ENCODE measurements at places on chromosomes 7 and 10.

- no peak for DNase-seq
These were observed 258.0 kb upstream of the SEMA3A start for GRCh38 chr7:84452618-84453017.

DNA sequence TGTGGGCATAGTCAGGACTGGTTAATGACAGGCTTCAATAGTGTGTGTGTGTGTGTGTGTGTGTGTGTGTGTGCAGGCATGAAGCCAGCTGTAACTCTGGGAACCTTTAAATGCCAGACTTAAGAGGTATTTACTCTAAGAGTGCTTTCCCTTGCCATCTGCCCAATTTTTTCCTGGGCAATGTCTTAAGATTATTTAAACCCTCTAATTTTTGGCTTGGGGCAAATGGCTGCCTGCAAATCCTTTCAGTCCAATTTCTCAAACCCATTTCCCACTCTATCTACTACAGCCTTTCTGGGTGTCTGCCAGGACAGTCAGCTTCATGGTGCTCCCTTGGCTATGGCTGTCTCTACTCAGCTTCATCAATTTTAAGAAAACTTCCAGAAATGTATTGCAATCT is 62.6 kb upstream of the C1GALT1 start:
- no peak for DNase-seq

GRCh38 chr7:40584667-40585433 is 450.0 kb downstream of the SUGCT start:
- no peak for DNase-seq

DNA sequence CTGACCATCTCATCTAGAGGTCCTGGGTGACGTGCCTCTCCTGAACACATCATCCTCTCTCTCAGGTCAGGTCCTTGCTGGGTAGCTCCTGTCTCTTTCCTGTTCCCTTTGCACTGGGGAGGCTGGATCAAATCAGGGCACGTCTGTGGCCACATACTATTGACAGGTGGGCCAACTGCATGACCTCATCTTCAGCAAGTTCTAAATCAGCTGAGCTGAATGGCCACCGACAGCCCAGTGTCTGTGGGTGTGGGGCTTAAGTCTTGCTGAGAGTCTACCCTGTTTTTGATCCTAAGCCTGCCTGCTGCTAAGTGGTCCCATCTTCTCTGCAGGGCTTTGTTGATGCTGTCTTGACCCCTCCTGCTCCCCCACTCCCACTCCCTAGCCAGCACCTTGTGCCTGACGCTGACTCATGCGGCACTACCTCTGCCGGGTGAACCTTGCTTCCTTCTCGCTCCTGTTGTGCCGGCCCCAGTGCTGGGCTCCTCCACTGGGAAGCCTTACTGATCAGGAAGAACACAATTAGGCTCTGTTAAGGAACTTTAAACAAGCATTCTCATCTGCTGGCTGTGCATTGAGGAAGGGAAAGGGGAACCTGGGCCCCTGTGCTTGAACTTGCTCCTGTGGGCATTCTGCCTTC is 440.4 kb downstream of the PLXNA4 start:
- DNase-seq, result no peak

- no peak for DNase-seq
These were observed 77.8 kb upstream of the PTN start for GRCh38 chr7:137421366-137421765.

DNA sequence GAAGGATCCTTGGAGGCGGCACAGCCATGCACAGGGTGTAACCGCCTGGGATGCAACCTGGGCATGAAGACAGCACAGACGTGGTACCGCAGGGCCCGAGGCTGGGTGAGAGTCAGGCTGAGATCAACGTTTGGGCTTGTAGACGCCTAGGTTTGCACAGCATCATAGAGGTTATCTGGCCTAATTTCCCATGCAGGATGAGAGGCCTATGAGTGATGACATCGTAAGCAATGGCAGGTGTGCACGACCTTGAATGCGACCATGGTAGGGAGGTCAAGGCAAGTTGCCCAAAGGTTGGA is 7.5 kb downstream of the CALML3 start:
- DNase-seq, result no peak

- DNase-seq, result no peak
These were observed 49.7 kb downstream of the CDK14 start for GRCh38 chr7:90645784-90646183.

DNA sequence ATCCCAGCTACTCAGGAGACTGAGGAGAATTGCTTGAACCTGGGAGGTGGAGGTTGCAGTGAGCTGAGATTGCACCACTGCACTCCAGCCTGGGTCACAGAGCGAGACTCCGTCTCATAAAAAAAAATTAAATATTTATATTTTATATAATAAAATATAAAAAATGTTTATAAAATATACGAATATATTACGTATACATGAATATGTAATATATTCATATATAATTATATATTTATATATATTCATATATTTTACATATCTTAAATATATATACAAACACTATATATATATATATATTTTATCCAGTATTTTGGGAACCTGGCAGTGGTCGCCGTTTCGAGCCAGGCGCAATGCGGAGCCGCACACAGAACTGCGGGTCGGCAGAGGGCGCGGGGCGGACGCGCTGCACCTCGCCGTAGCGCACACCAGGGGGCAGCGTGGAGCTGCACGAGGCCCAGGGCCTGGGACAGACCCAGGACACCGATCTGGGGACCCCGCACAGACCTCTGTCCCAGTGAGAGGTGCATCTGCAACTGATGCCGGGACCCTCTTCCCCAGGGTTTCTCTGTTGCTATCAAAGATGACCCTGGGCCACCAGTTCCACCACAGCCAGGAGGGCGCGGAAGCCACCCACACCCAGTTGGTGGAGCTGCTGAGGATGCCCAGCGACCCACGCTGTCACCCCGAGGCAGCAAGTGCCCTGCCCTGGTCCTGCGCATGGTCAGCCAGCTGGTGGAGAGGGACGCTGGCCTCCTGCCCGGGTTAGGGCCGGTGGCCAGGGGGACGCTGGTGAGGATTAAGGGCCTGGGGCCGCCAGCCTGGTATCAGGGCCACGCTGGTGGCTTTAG is 22.7 kb downstream of the AP5Z1 start:
- DNase-seq, result peak; percentile 61

All from GM06990 (cell line).